Activated CD4-positive, alpha-beta T cell treated with anti-CD3 and anti-CD28 coated beads, Interleukin-2, amount 50 U/mL, for 24 hours (primary cell): ENCODE measurements at places on chromosomes 2 and 18.

DNA sequence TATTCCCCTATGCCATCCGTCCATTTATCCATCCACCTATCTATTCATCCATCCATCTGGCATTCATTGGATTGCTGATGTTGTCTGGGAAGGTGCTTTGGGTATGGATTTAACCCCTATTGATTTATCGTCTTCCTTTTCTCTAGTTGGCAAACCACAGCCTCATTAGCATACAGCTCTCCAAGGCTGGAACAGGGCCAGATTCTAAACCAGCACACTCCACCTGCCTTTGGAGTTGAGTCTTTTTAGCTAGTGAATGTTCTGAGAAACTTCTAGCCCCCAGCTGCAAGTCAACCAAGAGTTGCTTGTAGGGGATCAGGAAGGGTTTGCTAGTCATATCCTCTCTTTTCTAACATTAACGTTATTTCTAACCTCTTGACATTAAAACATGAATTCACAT, 90.7 kb downstream of the NRP2 start:
- no peak for DNase-seq

GRCh38 chr2:233173115-233173514, 78.4 kb upstream of the ATG16L1 start:
- no peak for DNase-seq

DNA sequence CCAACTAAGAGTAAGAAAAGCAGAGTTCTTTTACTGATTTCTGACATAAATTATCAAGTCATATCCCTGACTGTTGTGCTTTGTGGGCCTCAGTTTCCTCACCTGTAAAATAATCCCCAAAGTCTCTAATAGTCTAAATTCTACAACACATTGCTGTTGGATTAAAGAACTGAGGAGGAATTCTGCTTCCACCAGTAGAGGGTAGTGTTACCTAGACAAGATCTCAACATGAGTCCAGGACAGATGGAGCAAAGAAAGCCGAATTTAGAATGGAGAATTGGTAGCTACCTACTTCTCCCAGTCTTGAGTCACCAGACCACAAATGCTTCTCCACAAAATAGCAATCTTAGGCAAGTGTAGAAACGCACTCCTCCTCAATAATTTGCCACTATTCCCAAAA, 462.5 kb upstream of the FSHR start:
- DNase-seq, result no peak

GRCh38 chr2:113406114-113406513, 31.4 kb upstream of the ZNG1B start:
- DNase-seq, result no peak

GRCh38 chr2:102085238-102085637, 57.3 kb upstream of the IL1R1 start:
- no peak for DNase-seq

- DNase-seq, result no peak
Observed at GRCh38 chr2:67997903-67998302, 64.9 kb downstream of the C1D start.

DNA sequence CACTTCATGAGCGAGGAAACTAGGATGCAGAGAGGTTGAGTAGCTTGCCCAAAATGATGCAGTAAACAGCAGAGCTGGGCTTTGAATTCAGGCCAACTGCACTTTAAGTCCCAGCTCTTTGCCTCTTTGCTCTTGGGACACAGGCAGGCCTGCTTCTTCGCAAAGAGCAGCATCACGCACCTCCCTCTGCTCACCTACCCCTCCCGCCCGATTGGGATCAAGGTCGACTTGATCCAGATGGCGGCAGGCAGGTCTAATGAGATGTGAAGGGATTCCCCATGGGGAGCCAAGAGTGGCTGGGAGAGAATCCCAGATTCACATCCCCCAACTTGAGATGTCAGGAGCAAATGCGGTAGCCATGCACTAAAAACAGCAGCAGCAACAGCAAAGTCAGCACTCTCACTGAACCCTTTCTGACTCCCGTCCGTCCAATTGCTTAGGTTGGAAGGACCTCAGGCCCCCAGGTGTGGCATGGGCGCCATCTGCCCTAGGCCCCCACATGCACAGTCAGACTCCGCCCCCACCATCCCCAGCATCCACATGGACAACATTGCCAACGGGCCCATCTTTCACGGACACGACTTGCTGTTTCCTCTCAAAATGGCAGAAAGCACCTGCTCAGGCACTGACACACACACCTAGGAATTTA, 84.3 kb upstream of the MAP4K4 start:
- no peak for DNase-seq

DNA sequence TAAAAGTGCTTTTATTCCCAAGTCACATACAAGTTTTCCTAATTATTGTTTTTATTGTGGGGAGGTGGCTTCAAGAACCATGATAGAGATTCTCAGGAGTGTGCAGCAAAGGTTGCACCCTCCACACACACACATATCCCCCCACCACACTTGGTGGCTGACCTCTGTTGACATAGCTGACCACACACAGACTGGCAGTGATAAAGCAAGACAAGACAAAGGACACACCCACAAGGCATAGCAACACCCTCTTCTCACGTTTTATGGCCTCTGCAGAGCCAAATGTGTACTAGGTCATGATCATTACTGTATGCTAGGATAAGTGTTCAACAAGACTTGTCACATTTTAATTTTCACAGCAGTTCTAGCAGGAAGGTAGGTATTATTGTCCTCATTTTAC, 143.0 kb upstream of the EPC2 start:
- no peak for DNase-seq

DNA sequence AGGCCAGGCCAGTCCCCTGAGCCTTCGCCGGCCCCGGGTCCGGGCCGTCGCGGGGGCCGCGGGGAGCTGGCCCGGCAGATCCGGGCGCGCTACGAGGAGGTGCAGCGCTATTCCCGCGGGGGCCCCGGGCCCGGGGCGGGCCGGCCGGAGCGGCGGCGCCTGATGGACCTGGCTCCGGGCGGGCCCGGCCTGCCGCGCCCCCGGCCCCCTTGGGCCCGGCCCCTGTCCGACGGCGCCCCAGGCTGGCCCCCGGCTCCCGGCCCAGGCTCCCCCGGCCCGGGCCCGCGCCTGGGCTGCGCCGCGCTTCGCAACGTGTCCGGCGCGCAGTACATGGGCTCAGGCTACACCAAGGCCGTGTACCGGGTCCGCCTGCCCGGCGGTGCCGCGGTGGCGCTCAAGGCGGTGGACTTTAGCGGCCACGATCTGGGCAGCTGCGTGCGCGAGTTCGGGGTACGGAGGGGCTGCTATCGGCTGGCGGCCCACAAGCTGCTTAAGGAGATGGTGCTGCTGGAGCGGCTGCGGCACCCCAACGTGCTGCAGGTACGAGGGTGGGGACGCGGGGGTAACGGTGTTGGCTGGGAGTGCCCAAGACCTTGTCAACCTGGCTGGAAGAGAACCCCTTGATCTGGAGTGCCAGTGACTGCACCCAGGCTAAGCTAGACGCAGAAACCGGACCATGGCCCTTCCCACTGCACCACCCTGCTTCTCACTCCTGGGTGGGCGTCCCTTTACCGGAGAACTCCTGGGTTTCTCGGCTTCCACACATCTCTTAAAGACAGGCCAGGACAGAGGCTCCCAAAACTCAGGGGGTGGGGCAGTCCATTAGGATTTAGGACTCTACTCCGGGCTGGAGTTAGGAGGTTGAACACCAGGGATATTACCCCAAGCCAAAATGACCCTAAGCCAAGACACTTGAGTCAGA, 739 bp downstream of the PKDCC start:
- DNase-seq, result no peak

GRCh38 chr2:190713471-190713870, 64.6 kb downstream of the NAB1 start:
- DNase-seq, result no peak

- DNase-seq, result no peak
Observed at GRCh38 chr2:23447405-23447804, 62.4 kb downstream of the KLHL29 start.

DNA sequence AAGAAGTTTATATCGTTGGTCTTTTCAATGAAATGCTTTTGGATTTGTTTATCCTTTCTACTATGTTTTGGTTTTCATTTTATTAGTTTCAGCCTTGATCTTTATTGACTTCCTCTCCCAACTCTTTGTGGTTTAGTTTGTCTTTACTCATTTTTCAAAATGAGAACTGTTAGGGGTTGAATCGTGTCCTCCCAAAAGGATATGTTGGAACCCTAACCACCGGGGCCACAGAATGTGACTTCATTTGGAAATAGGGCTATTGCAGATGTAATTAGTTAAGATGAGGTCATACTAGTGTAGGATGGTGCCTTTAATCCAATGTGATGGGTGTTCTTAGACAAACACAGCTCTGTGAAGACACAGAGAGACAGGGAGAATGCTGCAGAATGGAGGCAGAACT, 60.4 kb upstream of the IL1R2 start:
- DNase-seq, result no peak

- DNase-seq, result peak; percentile 6
Observed at GRCh38 chr2:54673501-54673998, 49.9 kb upstream of the EML6 start.

- no peak for DNase-seq
Observed at GRCh38 chr2:195479407-195479806, 177.6 kb upstream of the SLC39A10 start.

DNA sequence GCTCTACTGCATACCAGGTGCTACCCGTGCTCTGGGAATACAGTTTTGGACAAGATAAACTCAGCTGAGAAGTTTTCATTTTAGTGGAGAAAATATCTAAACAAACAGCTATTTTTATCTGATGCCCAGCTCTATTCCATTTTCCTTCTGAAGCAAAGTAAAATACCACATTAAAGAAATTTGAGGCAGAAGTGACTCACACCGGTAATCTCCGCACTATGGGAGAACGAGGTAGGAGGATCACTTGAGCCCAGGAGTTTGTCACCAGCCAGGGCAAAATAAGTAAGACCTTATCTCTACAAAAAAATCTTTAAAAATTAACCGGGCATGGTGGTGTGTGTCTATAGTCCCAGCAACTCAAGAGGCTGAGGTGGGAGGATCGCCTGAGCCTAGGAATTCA, 416.2 kb upstream of the LYPD1 start:
- DNase-seq, result no peak

GRCh38 chr2:219541611-219542180, 1.9 kb downstream of the CHPF start:
- peak; percentile 77 for DNase-seq
